ENCODE measurements at places on chromosomes 13 and 19. TPM values are rescaled to one million over a fixed set of nuclear protein-coding genes. Genes with fewer than 3 reads are reported as not detected.

NLRP4 gene
- total RNA-seq = not detected

- no peak for DNase-seq
Observed at GRCh38 chr19:55158848-55159749, 1.6 kb upstream of the TNNI3 start.

FAM124A gene
- not detected for total RNA-seq

DNA sequence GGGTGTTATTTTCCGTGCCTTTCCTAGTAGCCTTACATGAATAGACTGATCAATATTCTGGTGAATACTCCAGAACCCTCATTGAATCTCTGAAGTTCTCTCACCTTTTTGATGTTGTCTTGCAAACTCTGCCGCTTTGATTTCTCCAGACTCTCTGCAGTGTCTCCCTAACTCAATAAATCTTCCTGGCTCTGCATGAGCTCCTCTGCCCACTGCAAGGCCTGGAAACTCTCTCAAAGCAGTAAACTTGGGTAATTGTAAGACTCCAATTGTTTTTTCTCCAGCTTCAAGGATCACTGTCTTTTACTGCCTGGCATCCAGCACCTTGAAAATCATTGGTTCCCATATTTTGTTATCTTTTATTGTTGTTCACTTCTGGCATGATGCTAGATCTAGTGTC is 198.4 kb downstream of the GPC5 start:
- DNase-seq = no peak

- DNase-seq = peak; percentile 93
Observed at GRCh38 chr19:33373453-33374235, at the start of gene CEBPG. Gene CEBPG, plus strand, starts transcription at chr19:33373709. Its CDS starts 5,531 bp downstream, at chr19:33379240.

DNA sequence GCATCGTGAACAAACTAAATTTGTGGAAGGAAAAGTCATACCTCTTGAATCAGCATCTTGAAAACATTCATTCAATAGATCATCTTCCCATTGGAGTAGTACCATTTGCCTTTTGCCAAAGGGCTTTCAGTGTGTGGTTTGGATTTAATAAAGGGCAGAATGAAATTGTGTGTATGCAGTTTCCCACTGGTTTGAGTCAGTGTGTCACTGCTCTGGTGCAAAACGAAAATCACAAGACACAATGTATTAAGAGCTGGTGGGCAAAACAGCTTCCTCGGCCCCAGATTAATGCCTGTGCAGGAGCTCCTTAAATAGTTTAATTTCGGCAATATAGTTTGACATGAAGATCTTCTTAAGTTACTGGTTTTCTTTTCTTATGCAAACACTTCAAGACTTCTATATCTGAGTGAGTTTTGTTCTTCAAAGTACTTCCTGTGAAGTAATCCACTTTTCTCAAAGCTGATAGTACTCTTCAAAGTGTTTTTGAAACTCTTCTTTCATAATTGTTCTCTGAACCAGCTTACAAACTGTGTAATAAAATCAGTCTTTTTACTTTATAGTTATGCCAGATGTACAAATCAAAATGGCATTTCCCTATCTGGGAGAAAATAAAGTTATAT is 32.1 kb downstream of the RASL11A start:
- DNase-seq = peak; percentile 9

GRCh38 chr19:51566489-51567100 is 4.5 kb upstream of the ZNF175 start:
- no peak for DNase-seq

DNA sequence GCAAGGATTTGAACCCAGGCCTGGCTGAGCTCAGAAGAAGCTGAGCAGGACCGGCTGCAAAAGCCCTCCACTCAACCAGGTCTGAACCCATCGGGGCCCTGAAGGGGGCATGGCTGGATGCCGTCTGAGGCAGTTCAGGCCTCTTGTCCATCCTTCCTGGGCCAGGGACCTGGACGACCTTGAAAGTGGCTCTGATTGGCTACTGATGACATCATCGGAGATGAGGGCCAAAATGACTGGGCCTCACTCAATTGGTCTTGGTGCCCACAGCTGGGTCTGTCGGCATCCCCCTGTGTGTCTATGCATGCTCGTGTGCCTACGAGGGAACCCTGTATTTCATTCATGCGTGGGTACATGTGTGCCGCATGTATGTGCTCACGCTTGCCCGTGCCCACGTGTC is 71.8 kb downstream of the PTPRS start:
- no peak for DNase-seq

DNA sequence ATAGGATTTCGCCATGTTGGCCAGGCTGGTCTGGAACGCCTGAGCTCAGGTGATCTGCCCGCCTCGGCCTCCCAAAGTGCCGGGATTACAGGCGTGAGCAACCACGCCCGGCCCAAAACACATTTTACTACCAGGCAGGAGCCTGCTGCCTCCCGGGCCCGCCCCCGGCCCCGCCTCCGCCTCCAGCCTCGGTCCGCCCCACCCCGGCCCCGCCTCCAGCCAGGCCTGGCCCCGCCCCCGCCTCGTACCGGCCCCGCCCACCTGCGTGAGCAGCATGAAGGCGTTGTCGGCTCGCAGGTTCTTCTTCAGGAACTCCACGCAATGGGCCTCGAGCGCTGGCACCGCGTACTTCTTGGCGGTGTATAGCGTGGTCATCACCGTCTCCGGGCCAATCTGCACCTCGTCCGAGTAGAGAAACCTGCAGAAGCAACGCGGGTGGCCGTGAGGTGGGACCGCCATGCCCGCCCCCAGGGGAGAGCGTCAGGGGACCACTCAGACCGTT is 22.7 kb downstream of the BTBD2 start:
- no peak for DNase-seq

DNA sequence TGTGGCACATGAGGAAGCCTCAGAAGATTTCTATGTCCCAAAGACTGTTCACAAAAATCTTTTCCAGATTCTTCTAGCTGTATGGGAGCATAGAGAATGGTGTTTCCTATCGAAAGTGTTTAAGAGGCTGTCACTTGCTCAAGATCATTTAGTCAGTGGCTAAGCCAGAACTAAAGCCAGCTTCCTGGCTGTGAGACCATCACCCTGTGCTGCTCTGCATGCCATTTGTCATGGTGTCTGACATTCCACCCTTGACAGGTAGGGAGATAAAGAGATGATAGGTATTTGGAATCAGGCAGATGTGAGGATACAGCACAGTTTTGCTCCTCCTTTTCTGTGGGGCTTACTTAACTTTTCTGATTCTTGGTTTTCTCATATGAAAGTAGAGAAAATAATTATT is 177.3 kb downstream of the DNAJC15 start:
- no peak for DNase-seq

- no peak for DNase-seq
Observed at GRCh38 chr19:28425046-28425931, 787.7 kb downstream of the UQCRFS1 start.

- no peak for DNase-seq
Observed at GRCh38 chr19:7744199-7744786, 3.0 kb downstream of the CD209 start.

DNA sequence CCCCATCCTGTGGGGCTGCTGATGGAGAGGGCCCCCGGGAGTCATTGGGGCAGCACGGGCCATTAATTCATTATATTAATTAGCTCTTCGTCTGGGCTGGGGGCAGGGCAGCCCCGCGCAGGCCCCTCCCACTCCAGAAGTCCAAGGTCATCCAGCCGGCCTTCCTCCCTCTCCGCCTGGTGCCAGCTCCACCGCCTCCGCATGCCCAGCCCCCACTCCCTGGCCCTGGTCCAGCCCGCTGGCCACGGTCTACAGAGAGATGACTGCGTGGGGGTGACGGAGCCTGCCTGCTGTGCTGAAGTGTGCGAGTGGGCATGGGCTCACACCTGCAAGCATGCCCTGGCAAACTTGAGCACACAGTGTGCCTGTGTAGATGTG is 8.8 kb downstream of the IGLON5 start:
- DNase-seq = no peak

CHAMP1 gene
- 52.6 TPM for total RNA-seq

DNA sequence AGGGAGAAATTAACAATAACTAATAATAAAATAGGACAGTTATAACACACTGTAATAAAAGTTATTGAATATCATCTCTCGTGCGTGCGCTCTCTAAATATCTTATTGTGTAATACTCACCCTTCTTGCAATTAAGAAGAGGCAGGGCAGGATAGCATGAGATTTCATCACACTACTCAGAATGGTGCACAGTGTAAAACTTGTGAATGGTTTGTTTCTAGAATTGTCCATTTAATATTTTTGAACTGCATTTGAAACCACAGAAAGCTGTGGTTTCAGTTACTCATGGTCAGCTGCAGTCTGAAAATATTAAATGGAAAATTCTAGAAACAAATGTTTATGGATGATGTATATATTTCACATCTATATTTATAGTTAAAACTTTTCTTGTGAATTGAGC is 161.1 kb downstream of the DCT start:
- DNase-seq = no peak

ZSCAN5B gene
- not detected for total RNA-seq

LIPE gene
- total RNA-seq = 32.5 TPM

DNA sequence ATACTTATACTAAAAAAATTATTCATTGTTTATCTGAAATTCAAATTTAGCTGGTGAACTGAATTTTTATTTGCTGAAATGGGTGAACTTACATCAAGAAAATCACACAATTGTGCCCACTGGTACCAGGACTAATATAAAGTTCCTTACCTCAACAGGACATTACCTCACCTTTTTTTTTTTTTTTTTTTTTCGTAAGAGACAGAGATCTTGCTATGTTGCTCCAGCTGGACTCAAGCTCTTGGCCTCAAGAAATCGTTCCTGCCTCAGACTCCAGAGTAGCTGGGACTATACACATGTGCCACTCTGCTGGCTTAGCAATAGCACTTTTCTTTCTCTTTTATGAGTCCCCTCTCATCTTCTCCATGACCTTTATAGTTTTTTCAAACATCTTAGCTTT is 22.5 kb upstream of the NDFIP2 start:
- DNase-seq = no peak

- DNase-seq = no peak
Observed at GRCh38 chr13:100476963-100477362, 111.6 kb downstream of the GGACT start.

LRRC63 gene
- 0.32 TPM for total RNA-seq

DMAC2 gene
- total RNA-seq = 53.8 TPM

- peak; percentile 43 for DNase-seq
Observed at GRCh38 chr19:3274942-3275582, 50.6 kb downstream of the CELF5 start.

ZNF772 gene
- total RNA-seq = 6.0 TPM

GRCh38 chr13:31896427-31896826 is 135.1 kb upstream of the FRY start:
- DNase-seq = no peak

- no peak for DNase-seq
Observed at GRCh38 chr19:56142087-56142787, 1.1 kb downstream of the ZNF444 start.

GRCh38 chr13:52617070-52618060 is 24.9 kb upstream of the HNRNPA1L2 start:
- DNase-seq = peak; percentile 90

DNA sequence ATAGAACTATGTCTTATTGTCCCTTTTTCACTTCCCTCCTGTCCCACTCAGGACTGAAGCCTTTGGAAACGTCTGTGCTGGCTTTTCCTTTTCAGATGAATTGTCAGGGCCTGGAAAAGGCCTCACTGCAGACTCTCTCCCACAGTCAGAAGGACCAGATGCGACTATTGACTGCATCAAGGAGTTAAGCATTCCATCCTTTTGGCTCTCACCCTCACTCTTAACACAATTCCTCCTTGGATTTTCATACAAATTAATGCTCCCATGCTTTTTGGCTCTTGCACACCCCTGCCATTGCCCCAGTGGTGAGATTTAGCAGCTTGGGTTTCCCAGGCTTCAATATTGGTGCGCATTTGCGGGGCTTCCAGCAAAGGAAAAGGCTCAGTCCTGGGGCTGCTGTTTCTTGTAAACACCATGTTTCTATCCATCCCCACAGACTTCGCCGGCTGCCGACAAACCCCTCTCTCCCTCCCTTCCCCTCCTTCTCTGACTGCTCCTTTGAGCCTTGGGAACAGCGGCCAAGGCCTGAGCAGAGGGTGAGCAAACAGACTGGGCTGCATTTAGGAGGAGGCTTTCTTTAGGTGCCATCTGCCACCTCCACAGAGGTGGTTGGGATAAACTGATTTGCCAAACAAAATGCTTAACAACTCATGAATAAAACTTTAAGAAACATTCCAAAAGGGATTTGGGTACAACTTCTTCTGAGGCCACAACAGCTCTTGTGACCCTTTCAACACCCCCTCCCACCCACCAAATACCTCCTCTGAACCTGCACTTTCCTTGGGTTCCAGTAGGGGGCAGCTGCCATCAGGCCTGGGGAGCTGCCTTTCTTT is 48.6 kb upstream of the PCDH8 start:
- peak; percentile 8 for DNase-seq

DNA sequence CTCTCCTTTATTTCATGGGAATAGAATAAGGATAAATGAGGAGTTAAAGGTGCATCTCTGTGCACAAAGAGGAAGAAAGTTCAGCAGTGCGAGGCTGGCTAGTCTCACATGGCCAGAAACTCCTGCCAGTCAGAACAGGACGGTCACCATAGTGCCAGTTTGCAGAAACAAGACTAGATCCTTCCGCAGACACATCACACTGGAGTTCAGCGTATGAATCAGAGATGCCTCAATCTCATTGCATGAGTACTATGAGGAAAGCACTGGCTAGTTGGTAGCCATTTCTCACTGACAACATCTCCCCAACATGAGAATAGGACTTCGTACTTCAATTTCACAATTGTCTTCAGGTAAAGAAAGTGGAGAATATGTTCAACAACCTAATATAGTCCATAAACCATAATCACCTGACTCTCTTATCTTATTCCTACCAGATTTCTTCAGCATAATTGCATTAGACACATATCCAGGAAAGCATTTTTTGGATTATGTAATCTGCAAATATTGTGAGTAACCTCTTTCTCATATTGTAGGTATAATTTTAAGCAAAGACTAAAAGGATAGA is 34.9 kb downstream of the RXFP2 start:
- DNase-seq = no peak

- no peak for DNase-seq
Observed at GRCh38 chr13:50561739-50562138, 281.8 kb downstream of the DLEU7 start.

DNA sequence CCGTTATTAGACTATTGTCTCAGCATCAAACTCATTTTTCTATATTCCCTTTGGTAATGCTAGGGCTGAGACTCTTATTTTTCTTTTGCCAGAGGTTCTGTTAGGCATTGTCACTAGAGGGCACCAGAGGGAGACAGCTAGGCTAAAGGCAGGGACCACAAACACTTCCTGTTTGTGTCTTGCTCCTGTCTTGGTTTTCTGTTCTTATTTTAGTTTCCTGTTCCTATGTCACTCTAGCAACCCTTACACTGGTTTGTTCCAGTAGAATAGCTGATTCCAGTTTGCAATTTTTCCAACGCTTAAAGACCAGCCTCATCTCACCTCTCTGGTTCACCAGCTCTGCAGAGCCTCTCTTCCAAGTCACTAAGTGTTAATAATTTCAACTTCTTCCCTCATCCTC is 772.0 kb downstream of the DIAPH3 start:
- peak; percentile 72 for DNase-seq
